ENCODE measurements at places on chromosomes 6 and 20.

- no peak for DNase-seq
Measured at GRCh38 chr6:47023573-47023972, 18.6 kb downstream of the ADGRF1 start.

- no peak for DNase-seq
Measured at GRCh38 chr20:41182296-41183212, 45.2 kb downstream of the PLCG1 start.

DNA sequence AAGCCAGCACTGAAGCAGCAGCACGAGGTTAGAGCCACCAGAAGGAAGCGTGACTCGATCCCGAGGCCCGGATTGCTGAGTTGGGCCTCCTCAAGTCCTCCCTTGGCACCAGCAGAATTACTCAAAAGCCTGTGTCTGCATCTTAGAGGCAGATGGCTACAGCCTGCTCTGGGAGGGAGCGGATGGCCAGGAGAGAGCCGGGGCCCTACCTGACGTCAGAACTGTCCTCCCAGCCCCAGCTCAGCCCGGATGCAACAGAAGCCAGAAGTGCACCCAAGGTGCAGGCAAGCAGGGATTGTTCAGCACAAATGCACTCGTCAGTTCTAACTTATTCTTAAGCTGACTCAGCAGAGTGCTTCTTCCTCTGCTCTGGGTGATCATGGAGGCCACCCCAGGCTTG is 155.5 kb upstream of the RPS6KA2 start:
- no peak for DNase-seq

DNA sequence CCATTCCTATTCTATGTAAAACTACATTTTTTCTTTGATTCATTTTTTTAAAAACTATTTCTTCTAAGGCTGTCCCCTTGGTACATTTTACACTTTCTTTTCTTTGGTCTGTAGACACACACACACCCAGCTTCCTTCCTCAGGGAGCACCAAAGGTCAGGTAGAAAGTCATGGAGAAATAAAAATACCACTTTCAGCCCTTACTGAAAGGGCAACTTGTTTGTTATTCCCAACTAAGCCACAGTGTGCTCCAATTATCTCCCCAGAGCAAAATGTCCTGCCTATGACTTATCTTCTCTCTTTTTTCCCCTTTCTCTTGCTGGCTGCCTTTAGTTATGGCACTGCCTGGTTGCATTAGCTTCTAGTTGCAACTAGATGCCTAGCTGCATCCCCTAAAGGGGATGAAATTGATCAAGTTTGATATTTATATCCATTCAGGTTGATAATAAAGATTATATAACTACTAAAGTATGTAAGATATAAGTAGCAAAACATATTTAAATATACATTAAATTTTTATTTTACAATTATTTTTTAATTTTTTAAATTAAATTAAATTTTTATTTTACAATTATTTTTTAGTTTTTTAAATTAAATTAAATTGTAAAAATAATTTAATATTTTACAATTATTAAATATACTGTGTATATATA is 21.6 kb upstream of the LRRC1 start:
- DNase-seq = no peak

DNA sequence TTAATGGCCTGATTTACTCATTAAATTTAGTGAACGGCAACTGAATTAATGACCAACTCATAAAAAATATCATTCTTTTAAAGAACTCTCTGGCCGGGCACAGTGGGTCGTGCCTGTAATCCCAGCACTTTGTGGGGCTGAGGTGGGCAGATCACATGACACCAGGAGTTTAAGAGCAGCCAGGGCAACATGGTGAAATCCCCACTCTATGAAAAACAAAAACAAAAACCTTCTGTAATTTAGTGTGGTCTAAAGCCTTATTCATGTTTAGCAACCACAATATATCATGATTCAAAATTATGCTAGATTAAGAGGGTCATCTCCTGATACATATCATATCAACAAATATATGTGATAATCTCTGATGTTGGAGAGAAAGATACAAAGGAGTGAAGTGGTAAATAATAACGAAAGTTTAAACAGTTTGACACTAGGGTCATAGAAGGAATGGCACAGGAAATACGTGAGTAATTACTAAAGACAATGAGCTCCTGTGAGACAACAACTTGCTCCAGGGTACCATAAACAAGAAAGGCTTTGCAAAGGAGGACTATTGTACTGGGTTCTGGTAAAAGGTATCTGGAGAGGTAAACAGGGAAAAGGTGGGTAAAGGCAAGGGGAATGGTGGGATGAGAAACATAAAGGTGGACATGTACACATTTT is 5.7 kb downstream of the ELOVL4 start:
- no peak for DNase-seq

DNA sequence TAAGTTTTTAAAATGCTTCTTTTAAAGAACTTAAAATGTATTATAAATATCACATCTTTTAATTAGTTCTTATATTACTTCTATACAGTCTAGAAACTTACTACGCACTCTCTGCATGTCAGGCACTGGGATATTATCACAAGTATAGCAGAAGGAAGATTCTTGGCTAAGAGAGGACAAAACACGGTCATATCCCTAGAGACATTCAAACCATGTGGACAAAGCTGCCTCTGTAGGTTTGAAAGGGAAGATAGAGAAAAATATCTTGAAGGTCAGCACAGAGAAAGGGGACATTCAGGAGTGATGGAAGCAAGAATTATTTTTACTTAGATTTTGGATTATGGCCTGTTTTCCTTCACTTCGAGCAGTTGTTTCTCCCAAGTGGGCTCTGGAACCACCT is 64.1 kb downstream of the LRRC1 start:
- no peak for DNase-seq

- no peak for DNase-seq
Measured at GRCh38 chr20:44796758-44797457, 13.4 kb downstream of the RIMS4 start.

DNA sequence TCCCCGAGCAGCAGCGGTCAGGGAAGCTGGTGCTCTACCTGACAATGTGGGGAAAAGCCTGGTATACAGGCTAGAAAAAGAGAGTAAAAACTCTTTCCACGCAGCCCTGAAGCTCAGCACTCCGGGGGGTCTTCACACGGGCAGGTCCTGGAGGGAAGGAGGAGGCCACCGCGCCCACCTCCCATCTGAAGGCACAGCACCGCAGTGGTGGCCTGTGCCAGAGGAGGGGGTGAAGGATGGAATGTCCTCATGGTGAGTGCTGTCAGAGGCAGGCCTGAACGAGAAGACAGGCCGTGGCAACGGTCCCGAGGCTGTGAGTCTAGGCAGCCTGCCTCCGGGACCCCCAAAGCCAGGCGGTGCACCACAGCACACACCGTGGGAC is 5.8 kb downstream of the SLC2A4RG start:
- no peak for DNase-seq
